ENCODE measurements at places on chromosomes 13 and 19.

DNA sequence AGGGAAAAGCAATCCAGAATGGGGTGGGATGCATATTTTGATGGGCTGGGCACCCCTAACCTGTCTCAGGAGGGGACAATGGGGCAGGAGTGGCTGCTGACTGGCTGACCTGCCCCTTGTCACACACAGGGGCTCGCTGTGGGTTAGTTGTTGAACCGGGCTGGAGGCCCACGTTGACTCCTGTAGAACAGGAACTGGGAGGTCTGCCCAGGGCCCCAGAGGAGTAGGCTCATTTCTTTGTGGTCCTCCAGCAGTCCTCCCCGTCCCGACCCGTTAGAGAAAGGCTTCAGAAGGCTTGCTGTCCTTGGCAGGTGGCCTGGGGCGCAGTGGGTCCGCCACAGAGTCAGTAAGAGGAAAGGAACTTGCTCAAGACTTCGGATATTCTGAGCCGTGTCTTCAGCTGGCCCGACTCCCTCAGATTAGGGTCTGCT lies 70.1 kb downstream of the COL4A1 start:
- no peak for DNase-seq

- DNase-seq: no peak
Measured at GRCh38 chr19:28543244-28543776, 669.6 kb downstream of the UQCRFS1 start.

DNA sequence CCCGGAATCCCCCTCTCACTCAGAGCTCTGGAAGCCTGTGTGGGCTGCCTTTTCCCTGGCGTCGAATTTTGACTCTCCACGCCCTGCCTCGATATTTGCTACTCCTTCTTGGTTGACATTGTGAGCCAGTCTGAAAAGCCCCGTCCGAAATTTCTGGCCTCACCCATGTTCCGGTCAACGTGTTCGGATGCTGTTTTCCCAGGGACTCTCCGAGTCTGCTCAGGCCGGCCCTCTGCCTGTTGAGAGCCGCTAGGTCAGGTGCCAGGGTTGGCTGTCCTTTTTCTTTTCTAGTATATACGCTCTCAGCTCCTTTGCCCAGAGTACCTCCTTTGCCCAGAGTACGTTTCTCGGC lies 6.8 kb upstream of the DGKH start:
- DNase-seq: no peak

- DNase-seq: no peak
Measured at GRCh38 chr19:5934774-5935472, 20.9 kb downstream of the CAPS start.

DNA sequence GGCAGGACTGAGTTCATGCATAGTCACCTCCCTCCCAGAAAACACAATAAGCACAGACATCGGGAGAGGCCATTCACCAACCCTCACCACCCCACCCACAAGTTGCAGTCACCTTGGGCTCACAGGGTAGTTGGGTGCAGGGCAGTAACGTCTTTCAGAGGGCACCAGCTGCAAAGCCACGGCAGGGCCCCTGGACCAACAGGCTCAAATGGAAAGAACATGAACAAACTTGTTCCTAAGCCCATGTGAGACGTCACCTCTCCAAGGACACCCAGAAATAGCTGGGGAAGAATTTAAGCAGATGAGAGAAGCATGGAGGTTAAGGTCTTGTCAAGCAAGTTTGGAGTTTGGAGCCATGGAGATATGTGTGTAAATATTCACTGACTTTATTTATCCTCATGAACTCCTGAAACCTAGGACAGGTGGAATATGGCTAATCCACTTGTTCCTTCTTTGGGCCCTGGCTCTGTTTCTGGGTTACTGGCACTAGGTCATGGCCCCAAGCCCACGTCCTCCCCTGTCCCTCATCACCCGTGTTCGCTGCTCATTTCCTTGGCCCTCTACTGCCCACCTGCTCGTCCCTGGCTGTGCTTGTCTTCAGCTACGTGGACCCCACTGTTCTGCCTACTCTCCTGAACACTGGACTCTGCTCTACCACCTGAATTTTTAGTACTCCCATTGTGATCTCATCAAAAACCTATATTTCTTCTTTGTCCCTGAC lies 40.4 kb downstream of the SACS start:
- DNase-seq: no peak

DNA sequence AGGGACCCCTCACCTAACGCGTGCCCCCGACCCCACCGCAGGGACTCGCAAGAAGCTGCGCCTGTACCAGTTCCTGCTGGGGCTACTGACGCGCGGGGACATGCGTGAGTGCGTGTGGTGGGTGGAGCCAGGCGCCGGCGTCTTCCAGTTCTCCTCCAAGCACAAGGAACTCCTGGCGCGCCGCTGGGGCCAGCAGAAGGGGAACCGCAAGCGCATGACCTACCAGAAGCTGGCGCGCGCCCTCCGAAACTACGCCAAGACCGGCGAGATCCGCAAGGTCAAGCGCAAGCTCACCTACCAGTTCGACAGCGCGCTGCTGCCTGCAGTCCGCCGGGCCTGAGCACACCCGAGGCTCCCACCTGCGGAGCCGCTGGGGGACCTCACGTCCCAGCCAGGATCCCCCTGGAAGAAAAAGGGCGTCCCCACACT lies 4.7 kb upstream of the MYBPC2 start:
- DNase-seq: no peak
